ENCODE measurements at places on chromosomes 11 and 22.

DNA sequence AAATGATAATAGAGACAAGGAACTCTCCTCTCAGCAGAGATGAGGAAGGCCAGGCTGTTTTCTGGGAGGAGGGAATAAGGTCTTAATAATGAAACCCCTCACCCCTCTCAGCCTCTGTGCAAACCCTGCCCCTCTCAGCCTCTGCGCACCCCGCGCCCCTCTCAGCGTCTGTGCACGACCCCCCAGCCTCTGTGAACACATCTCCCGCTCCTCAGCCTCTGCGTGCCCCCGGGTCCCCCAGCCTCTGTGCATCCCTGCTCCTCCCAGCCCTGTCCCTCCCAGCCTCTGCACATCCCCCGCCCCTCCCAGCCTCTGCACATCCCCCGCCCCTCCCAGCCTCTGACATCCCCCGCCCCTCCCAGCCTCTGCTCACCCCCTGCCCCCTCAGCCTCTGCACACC is 837.8 kb downstream of the TBC1D22A start:
- DNase-seq, result no peak

DNA sequence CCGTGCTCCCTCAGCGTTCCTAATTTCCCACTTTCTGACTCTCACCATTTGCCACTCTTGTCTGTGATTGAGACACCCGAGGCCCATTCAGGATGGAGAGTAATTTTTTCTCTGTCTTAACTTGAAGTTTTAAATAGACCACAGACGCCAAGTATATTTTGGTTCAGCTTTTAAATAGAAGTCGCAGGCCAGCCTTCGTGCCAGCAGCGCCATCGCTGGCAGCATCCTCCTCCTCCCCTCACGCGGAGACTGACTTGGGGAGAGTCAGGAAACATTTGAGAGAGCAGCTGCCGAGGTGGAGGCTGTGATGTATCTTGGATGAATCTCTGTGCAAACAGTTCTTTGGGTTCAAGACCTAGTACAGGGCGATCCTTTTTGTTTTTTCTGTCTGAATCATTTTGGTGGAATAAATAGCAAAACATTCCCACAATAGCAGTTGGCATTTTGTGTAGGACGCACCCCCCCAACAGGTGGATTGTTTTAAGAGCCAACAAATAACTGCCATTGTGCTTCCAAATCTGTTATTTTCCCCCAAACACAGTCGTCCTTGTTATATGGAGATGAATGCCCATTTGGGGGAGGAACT is 889 bp upstream of the DMC1 start:
- DNase-seq, result peak; percentile 51

DNA sequence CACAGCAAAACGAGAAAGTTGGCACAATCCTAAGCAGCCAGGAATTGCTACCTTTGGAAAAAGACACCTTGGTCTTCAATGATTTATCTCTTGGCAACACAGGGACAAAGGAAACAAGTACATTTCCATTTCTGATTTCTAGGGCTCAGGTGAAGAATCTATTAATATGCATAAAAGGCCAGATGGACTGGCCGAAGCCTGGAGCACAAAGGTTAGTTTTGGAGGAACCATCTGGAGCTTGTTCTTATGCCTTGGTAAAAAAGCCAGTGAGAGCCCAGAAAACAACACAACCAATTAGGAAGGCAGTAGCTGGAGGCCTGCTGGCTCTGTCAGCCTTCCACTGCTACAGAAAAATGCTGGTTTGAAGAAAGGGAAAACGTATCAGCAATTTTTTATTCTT is 713.5 kb upstream of the API5 start:
- no peak for DNase-seq

DNA sequence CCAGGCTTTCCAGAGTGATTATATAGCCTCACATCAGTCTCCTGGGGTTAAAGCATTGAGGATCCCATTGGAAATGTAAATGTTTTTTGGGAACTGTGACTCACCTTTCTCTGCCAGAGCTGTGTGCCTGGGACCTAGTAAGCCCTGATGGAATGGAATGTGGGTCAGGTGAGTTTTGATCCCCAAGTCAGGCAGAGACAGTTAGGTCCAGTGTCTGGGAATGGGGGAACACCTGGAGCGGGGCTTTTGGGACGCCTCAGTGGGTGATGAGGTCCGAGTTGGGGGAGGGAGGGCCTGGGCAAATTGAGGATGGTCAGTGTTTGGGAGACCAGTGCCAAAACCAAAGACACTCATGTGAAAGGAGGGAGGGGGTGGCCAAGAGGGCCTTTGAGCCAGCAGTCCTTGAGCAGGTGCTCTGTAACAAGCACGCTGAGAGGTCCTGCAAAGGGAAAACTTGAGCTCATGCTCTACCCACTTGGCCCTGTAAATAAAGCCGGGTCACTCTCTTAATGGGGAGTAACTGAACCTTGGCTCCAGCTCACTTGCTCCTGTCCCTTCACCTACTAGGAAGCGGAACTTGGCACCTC is 104.7 kb downstream of the NAV2 start:
- no peak for DNase-seq

All from CD8-positive, alpha-beta T cell (primary cell).